ENCODE measurements at places on chromosomes 6 and 20.

DNA sequence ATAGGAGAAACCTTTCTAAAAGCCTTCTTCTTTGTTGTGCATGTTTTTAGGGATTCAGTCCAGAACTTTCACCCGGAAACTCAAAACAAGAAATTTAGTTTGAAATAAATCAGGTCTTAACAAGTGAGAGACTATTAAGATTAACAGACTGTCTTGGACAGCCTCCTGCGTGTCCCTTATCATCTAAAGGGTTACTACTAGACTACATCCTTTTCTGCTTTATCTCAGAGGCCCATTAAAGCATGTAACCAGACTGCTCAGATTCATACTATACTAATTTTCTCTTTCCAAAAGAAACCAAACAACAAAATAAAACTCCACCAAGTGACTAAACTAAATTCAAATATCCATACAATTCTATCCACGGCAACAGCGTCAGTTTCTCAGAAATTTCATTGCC is 173.8 kb downstream of the GMPR start:
- no peak for DNase-seq

GRCh38 chr6:164010441-164011103 is 596.1 kb downstream of the QKI start:
- DNase-seq, result no peak

DNA sequence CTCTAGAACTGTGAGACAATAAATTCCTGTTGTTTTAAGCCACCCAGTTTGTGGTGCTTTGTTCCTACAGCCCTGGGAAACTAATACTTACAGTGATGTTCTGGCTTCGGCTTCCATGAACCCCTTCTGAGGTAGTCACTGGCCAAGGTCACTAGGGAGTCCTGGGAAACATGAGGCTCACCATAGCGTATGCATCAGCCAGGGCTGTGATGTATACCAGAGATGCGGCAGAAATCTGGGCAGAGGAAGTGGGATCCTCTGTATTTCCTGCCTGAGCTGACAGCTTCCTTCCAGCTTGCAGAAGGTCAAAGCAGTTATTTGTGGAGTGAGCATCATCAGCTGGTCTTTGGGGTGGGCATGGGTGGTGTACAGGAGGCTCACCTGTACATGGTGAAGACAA is 27.9 kb downstream of the KAT14 start:
- DNase-seq, result no peak

- DNase-seq, result no peak
Observed at GRCh38 chr20:18739751-18740166, 73.8 kb upstream of the SCP2D1 start.

GRCh38 chr6:147855803-147856482 is 347.5 kb downstream of the SAMD5 start:
- no peak for DNase-seq
